ENCODE measurements at places on chromosomes 3 and 15.

DNA sequence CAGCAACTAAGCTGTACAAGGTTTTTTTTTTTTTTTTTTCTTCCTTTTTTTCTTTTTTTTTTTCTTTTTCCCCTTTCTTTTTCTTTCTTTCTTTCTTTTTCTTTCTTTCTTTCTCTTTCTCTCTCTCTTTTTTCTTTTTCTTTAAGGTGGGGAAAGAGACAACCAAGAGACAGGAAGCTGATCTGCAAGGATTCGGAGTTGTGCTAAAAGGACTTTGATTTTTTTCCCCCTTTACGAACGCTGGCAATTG lies 148 bp downstream of the RBMS3 start:
- no peak for DNase-seq

GRCh38 chr3:79597709-79598108 lies 170.1 kb downstream of the ROBO1 start:
- no peak for DNase-seq

- DNase-seq = no peak
Measured at GRCh38 chr3:14150491-14151230, 25.8 kb downstream of the TMEM43 start.

DNA sequence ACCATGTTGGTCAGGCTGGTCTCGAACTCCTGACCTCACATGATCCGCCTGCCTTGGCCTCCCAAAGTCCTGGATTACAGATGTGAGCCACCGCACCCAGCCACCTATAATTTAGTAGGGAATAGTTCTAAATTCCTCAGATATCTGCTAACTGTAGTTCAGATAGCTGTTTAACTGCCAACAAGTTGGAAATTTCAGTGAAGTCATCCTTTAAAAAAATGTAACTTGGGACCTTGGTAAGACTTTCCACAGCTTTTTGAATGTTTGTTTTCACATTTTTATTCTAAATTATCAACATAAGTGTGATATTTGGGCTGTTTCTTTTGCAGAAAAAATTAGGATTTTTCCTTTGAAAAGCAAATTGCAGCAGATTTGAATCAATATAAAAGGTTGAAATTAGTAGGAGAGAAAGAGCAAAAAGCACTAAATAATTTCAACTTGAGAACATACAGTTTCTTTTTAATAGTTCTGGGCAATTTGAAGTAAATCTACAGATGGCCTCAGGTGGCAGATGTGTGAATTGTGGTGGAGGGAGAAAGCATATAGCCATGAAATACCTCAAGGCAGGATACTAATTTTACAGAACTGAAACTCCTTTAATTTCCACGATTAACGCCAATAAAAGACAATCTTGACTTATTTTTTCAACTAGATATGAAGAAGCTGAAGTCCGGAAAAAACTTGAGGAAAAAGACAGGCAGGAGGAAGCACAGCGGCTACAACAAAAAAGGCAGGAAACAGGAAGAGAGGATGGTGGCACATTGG lies 34.3 kb downstream of the USP8 start:
- no peak for DNase-seq

GRCh38 chr3:32392536-32393302 lies 1.1 kb downstream of the CMTM7 start:
- DNase-seq = no peak

- DNase-seq = peak; percentile 27
Measured at GRCh38 chr3:128794770-128795649, 69.0 kb downstream of the RAB7A start.

GRCh38 chr15:81880314-81880713 lies 165.5 kb downstream of the MEX3B start:
- no peak for DNase-seq

- DNase-seq = no peak
Measured at GRCh38 chr3:45332901-45333407, 55.4 kb upstream of the LARS2 start.

GRCh38 chr3:168028086-168028485 lies 67.6 kb downstream of the GOLIM4 start:
- DNase-seq = no peak

Measured in GM04503 (cell line).